ENCODE measurements at places on chromosomes 4 and X.

- no peak for DNase-seq
These were observed 107.6 kb upstream of the CPEB2 start for GRCh38 chr4:14894392-14895292.

GRCh38 chr4:5710961-5711478 lies at the start of gene EVC:
Gene EVC, plus strand, starts transcription at chr4:5711201. Its CDS starts 180 bp downstream, at chr4:5711381.
- DNase-seq = peak; percentile 23

DNA sequence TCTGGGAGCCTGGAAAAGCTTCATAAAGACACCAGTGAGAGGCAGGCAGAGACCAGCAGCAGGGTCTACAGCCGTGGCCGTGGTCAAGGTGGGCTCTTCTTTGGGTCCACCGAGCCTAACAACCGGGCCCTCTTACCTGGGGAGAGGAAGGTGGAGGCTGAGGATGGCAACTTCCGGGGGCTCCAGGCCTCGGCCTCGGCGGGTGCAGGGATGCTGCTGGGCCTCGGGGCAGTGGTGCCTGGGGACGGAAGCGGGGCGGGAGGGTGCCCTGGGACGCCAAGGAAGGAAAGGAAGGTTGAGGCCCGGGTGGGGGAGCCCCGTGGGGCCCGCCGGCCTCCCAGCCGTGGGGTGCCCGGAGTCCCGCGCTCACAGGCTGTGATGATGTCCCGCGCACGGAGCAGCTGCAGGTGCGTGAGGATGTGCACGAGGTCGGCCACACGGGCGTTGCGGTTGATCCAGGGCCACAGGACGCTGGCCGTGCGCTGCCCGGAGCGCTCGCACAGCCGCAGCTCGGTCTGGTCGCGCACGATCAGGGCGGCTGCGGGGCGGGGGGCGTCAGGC lies 561 bp downstream of the IRAK1 start:
- peak; percentile 35 for DNase-seq

DNA sequence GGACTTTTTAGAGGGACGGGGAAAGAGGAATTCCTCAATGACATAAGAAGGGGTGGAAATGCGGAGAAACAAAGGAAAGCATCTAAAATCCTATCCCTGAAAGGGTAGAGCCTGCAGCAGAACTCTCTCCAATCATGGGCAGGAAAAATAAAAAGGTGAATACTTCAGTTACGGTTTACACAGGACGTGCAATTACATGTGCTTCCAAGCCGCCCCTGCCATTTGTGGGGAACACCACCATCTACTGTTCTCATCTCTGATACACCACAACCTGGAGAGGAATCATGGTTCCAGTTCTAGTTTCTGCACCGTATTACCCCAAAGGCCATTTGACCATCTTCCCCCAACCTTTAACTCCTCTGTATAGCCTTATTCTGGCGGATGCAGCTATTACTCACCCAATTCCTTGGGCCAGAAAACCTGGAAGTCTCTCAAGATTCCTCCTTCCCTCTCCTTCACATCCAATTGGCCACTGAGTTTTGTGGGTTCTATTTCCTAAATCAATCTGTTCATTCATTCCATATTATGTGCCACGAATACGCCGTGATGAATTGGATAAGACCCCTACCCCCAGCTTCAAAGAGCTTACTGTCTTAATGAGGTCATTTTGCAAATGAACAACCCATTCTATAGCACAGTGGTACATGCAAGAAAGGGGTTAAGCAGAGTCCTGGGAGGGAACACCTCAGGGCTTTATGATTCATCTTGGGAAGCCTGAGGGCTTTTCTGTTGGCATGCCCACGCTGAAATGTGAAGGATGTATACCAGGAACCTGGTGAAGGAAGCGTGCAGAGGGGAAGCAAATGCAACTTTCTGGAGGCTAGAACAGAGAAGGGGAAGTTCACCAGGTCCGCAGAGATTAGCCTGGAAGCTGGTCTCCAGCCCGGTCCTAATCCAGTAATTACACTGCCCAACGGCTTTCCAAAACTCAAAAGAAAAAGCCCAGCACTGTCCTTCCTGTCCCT lies 1.4 kb upstream of the MSL3 start:
- DNase-seq = no peak

DNA sequence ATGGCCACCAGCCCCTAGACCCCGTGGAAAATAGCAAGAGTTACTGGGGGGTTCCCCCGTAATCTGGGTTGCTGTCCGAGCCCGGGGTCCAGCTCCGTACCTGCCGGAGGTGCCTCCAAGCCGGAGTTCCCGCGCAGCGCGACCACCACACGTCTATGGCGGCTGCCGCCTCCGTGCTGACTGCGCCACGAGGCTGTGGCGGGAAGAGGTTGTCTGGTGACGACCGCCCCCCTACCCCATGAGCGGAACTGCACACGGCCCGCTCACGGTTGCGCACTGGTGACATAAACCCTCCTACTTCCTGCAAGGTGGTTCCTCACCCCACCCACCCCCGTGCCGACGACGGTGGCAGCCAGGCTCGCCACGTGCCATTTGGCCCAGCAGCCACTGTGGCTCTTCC lies at the start of gene PNMA5:
PNMA5 (minus strand) TSS at position 184 of the 400 bp plus-strand sequence. CDS start 2,518 bp downstream, outside the sequence.
- DNase-seq = no peak

- no peak for DNase-seq
These were observed 37.6 kb downstream of the KIT start for GRCh38 chr4:54695337-54695736.

GRCh38 chrX:119410027-119410819 lies 11.1 kb downstream of the SLC25A43 start:
- no peak for DNase-seq

DNA sequence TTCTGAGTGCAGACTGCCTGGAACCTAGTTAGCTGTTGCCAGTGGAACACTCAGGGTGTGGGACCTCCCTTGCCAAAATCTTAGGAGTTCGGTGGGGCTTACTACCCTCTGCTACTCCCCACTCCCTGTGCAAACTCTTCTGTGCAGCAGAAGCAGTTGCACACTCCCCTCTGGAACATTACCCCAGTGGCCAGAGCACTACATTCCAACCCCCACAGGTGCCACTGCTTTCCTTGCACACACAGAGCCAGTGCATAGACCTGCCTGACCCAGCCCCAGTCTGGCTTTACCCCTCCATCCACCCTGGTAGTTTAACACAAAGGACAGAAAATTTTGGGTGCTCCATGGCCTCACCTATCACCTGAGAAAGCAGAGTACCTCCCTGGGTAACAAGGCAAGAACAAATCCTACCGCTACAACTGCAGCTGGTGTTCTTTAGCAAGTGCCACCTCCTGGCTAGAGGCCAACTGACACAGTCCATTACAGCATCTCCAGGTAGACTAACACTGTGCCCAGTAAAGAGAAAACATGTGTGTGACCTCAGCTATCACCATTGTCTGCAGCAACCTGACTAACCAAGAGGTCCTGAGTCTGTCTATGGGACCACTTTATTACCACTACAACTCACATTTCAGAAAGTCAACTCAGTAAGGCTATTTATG lies 11.5 kb upstream of the RASSF6 start:
- DNase-seq = no peak
